CMK (cell line): ENCODE measurements at places on chromosomes 11 and 22.

DNA sequence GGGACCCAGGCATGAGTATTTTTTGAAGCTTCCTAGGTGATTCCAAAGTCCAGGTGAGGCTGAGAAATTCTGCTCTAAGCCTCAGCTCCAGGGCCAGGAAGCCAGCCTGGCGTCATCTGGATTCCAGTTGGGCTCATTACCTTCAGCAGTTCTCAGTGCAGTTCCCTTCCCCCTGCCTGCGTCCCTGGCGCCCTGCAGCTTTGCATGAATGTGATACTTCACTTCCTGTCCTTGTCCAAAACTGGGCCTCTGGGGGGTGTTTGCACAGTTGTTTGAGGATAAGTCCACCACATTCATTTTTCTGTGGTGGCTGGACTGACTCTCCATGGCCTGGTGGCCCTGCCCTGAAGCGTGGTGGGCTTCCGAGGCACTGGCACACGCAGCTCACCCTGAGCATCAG is 98.1 kb downstream of the TENM4 start:
- DNase-seq = no peak

DNA sequence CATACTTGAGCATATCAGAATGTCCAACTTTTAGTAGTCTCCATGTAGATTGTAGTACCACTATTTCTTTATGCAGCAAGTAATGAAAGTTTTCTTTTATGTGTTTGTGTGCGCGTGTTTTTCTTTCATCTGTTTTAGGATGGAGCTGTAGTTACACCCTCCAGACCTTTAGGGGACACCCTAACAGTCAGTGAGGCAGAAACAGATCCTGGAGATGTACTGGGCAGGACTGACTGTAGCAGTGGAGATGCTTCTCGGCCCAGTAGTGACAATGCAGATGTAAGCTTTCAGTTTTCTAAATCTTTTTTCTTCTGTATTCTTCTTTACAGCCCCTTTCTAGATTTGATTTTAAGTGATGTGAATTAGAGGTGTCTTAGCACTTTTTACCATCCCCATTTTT is 79.9 kb upstream of the GRIK4 start:
- no peak for DNase-seq

DNA sequence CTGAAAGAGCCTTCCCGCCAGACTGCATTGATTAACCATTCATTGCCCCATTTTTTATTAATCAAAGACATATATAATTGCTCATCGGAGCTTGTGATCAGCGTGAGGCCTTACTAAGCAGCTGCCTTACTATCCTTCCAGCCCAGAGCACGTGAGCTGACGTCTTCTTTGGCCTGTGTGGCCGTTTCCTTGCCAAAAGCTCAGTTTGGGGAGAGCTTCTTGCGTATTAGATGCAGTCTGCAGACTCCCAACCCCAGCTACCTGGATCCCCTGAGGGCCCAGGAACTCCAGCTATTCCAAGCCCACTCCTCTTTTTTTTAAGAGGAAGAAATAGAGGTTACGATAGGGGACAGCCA is 784 bp upstream of the SLC43A3 start:
- DNase-seq = no peak

GRCh38 chr11:102316346-102316904 is 859 bp upstream of the BIRC3 start:
- no peak for DNase-seq

DNA sequence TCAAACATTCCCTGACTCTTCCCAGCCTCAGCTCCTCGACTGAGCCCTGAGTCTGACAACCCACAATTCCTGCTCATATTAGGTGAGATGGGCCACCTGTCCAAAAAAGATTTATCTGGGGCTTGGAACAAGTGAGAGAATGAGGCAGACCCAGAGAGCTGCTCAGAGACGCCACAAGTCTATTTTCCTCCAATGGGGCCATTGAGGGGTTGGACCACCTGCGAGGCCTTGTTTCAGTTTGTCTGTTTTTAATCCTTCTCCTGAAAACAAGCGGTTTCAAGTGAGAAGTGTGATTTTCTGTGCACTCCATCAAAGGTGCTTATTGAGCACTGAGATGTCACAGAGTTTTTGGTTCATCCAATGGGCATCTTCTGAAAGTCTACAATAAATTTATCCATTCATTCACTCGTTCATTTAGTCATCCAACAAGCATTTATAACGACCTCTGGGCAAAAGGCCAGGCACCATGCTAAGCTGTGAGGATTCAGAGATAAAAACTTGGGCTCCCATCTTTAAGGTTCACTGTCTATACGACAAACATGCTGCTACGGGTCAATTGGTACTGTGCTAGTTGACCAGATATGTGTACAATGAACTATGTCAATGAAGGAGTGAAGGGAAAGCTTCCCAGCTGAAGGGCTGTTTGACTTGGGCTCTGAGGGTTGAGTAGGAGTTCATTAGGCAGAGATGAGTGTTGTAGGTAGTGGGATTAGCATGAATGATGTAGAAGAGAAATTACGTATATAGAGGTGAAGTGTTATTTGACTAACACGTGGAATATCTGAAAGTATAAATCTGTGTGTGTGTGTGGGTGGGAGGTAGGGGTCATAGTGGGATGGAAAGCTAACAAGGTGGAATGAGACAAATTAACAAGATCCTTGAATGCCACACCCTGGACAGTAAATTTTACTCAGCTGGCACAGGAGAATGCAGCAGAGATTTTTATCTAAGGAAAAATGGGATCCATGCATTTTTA is 168.9 kb downstream of the MIAT start:
- DNase-seq = no peak

GRCh38 chr22:42743501-42743991 is 22.9 kb upstream of the A4GALT start:
- no peak for DNase-seq

DNA sequence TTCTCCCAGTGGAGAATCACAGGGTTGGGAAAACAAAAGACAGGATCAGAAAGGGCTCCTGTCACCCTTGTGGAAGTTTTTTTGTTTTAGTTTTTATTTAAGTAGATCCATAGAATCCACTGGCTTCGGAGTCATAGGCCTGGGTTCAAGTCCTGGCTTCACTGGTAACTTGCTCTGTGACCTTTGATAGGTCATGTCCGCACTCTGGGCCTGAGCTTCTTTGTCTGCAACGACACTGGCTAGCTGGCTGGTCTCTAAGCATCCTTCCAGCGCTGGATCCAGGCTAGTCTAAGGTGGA is 1.4 kb downstream of the ZFTA start:
- no peak for DNase-seq

DNA sequence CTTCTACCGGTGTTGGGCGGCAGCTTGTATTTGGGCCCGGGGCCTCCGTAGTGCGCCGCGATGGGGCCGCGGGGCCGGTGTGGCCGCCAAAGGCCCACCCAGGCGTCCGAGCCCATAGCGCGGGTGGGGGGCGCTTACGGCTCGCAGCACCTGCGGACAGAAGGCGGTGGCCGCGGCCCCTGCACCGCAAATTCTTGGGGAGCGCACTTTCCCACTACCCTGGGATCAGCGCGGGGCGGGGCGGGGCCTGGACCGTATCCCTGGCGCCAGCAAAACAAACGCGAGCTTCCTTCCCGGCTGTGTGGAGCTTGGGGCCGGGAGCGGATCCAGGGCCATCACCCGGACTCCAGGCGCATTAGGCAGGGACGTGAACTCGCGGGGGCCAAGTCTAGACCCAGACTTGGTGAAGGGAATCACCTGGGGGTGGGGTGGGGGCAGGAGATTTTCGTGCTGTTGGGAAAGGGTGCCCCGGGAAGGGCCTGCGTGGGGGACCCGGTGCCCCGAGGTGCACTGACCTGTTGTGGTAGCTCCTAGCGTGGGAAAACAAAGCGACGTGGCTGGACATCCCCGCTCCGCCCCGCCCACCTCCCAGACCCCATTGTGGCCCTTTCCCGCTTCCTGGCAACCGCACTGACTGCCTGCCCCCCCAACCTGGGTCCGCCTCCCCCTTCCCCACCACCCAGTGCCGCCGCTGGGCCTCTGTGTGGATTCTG is 2.3 kb upstream of the TYMP start:
- DNase-seq = no peak

DNA sequence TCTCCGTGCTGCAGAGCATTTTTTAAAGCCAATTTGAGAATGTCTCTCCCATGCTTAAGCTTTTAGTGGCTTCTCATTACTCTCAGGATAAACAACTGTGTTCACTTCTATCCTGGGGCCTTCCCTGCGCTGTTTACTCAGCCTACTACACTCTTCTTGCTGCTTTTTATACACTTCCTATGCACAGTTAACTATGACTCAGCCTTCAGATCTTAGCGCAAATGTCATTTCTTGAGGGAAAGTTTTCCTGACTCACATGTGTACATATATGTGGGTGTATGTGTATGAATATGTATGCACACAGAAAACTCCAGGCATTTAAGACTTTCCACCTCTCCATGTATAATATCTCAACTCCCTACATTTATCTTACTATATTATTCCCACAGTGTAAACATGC is 9.8 kb downstream of the THAP12 start:
- no peak for DNase-seq

GRCh38 chr11:135033540-135033939 is 621.5 kb upstream of the B3GAT1 start:
- DNase-seq = no peak

GRCh38 chr11:59573216-59573615 is 42.4 kb downstream of the OSBP start:
- DNase-seq = no peak

DNA sequence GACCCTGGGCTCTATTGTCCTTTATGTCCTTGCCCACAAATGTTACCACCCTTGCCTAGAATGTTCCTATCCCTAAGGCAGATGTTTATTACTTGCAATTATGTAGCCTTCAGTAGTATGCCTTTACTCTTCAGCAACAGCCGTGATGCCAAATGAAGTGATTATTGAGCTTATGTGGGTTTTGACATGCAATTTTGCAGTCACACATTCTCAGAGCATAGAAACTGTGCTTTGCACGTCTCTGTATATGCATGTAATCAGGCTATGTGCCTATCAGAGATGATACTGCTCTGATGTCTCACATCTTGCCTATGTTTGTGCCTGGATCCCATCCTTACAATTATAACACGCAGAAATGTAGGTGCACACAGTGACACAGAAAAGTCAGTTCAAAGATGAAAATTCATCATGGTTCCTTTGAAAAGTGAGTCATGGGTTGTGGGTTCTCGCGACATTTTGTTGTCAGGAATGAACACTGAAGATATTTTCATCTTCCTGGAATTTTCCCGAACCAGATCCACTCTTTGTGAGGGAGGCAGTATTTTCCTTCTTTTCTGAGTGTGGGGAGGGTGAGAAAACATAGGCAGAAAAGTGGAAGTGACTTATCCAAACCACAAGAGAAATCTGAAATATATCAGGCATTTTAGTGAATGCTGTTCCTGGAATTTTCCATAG is 81.1 kb downstream of the BMAL1 start:
- DNase-seq = no peak

DNA sequence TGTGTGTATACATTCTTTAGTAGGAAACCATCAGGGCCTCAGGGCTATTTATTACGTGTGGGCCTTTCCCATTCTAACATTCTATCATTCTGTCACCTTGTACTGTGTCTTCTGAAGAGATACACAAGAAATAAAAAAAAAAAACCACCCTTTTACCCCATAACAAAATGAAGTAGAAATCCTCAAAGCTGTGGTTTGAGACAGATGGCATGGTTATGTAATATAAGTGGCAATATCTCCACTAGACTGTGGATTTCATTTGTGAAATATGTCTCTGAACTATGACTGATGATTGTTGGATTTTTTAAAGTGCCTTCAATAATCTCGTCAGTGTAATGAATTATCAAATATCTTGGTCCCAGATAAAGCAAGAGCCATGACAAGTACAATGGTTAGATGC is 150.0 kb upstream of the BLID start:
- no peak for DNase-seq

- no peak for DNase-seq
Observed at GRCh38 chr11:96168623-96169022, 174.4 kb downstream of the MAML2 start.

DNA sequence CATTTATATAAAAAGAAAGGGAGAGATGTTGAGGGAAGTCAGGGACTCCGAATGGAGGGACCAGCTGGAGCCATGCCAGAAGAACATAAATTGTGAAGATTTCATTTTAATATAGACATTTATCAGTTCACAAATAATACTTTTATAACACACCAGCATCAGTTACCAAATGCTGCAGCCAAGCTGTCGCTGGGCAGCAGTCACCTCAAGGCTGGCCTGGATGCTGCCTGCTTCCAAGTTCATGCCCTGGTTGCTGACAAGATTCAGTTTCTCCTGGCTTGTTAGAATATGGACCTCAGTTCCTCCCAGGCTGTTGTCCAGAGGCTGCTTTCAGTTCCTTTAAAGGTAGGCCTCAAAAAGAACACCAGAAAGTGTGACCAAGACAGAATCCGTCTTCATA is 30.8 kb upstream of the ALDH3B2 start:
- no peak for DNase-seq

DNA sequence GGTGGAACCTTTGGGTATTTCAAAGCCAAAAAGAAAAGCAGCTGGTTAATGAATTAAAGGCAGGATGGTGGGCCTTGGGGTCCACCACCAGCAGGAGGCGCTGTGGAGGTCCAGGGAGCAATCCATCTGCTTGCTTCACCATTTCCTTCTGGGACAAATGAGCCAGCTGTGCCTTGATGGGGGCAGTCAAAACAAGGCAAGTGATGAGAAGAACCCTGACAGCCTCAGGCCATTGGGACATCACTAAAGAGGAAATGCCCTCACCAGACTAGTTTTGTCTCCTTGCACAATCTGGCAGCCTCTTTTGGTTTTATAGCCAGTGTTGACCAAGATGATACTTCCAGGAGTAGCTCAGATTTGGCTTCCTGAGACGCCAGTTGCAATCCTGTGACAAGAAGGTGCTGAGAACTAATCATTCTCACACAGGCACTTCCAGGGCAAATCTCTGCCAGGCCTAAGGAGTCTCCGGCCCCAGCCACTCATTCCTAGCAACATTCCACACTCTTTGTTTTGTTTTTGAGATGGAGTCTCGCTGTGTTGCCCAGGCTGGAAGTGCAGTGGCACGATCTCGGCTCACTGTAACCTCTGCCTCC is 38.2 kb upstream of the WEE1 start:
- peak; percentile 31 for DNase-seq

GRCh38 chr11:74185285-74185684 is 14.2 kb downstream of the PPME1 start:
- no peak for DNase-seq

DNA sequence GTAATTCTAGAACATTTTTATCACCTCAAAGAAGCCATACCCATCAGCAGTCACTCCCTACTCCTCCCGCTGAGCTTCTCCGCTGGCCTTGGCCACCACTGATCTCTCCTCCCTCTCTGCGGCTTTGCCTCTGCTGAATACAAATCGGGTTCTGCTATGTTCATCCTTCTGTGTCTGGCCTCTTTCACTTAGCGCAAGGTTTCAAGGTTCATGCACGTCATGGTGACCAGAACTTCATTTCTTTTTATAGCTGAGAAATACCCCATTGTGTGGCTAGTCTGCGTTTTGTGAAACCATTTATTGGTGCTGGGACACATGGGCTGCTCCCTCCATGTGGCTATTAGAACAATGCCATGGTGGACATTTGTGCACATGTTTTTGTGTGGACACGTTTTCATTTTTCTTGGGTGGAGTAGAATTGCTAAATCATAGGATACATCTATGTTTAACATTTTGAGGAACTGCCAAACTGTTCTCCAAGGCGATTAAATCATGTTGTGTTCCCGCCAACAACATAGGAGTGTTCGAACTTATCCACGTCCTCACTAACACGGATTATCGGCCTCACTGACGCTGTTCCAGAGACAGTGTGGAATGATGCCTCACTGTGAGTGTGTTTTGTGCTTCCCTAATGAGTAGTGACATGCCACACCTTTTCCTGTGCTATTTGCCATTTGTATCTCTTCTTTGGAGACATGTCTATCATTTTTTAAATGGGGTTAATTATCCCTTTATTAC is 24.2 kb upstream of the KRTAP5-6 start:
- DNase-seq = no peak

GRCh38 chr11:124656774-124657630 is 16.5 kb downstream of the SIAE start:
- DNase-seq = no peak

- DNase-seq = no peak
Observed at GRCh38 chr11:99548264-99548663, 527.5 kb downstream of the CNTN5 start.
